ENCODE measurements at places on chromosomes 11 and 22.

DNA sequence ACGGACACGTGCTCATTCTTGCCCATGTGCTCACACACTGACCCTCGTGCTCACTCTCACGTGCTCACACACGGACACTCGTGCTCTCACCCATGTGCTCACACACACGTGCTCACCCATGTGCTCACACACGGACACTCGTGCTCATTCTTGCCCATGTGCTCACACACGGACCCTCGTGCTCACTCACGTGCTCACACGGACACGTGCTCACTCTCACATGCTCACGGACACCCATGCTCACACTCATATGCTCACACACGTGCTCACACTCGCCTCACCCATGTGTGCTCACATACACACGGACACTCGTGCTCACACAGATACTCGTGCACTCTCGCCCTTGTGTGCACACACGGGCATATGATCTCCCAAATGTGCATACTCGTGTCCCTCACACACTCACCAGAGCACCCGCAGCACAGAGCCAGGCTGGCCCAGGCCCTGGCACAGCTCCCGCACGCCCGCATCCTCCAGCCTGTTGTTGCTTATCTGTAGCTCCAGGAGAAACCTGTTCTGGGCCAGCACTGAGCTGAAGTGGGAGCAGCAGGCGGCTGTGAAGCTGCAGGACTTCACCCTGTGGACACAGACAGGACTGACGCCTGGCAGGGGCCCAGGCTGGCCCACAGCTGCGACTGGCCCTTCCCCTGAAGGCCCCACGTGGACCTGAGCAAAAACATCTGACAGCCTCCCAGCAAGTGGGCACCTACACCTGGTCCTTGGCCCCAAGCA, 9.3 kb downstream of the RNH1 start:
- no peak for DNase-seq

DNA sequence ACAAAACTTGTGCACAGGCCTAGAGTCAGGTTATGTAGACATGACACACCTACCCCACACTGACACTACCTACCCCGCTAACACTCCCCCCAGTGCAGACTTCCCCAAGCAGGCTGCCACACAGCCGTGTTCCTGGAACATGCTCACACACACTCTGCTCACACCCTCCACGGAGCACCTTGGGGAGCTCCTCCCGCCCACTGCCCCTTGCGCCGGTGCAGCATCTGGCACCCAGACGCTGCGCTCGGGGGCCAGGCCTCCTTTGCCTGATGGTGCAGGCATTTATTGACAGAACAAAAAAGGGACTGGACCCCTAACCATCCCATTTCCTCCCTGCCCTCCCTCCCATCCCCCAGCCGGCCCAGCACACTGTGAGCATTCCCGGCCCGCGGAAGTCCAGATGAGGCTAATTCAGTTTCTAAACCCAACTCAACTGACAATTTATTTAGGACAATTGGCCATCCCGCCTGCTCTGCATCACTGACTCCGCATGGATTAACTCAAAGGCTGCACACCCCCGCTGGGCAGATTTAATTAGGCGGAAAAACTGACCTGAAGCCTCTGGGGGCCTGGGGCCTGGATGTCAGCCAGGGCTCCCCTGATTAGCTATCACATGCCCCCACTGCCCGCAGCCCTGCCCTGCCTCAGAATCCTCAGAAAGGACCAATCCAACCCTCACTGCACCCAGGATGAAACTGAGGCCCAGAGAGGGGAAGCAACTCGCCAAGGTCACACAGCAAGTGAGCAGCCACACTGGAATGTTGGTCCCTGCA, 30.1 kb downstream of the KCNC1 start:
- no peak for DNase-seq

DNA sequence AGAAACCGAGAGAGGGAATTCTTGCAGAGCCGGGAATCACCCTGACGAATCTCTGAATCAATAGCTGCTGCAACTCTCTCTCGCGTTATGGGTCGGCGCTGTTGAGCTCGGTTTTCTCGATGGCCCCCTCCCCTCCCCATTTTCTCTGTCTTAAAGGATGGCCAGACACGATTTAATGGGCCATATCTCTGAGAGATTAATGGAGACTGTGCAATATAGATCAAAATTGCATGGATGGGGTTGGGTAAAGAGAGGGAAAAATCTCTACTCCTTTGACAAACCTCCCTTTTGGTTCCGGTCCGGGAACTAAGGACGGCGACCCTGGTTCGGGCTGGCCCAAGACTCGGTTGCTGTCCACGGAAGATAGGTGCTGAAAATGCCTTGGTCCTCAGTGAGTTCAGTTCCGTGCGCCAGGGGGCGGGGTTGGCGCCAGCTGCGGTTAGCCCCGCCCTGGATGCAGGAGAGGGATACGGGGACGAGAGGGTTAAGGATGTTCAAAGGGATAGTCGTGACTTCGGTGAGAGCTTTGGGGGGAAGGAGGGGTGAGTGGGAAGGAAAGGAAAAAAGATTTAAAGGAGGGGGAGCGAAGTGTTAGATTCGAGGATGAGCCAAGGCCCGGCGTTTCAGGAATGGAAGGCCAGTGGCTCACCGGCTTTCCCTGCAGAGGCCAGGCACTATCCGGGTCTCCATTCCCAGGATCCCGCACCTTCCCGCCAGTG, 103.6 kb upstream of the HSD17B12 start:
- DNase-seq, result no peak

GRCh38 chr22:16563555-16564520, 28.8 kb downstream of the CCT8L2 start:
- no peak for DNase-seq

DNA sequence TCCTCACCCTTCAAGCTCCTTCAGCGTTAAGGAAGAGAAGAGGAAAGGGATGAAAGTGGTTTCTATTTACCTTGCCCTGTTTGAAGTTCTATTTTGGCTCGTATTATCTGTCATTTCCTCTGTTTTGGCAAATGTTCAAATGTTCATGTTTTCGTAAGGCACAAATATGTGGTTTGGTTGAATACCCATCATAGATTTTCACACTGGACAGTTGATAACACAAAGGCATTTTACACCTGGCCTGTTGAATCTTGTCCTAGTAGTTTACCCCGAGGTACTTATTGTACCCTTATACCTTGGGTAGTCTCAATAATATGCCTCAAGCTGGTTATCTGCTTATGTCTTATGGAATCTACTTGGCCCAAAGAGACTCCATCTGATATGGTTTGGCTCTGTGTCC, 706.9 kb downstream of the METTL15 start:
- no peak for DNase-seq

- DNase-seq, result no peak
Measured at GRCh38 chr11:65849771-65850216, 8.2 kb downstream of the CFL1 start.

DNA sequence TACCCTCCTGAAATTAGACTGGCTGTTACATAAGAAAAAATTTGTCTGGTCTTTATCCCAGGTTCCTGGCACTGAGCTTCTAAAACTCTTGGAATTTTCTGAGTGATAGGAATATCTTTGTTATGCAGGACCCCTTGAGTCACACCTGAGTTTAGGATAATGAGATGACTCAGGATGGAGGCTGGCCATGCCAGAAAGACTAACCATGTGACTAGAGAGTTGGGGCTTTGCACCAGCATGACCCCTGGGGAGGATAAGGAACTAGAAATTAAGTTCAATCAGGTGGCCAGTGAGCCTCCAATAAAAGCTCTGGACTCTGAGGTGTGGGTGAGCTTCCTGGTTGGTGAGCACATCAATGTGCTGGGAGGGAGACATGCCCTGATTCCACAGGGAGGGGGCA, 88.1 kb downstream of the XRRA1 start:
- no peak for DNase-seq

All from NCI-H510A (cell line).